Right renal cortex interstitium (tissue), 3 donors: ENCODE measurements at places on chromosomes 12 and 14. TPM values are rescaled to one million over a fixed set of nuclear protein-coding genes. Genes with fewer than 3 reads are reported as not detected.

The HOXC11 gene
- 1.5 TPM for polyA plus RNA-seq

The NPFF gene
- 1.4 TPM for polyA plus RNA-seq

The NFKBIA gene
- polyA plus RNA-seq: 60.6 TPM

The MYO1H gene
- 1.4 TPM for polyA plus RNA-seq

The CLEC12A gene
- 1.1 TPM for polyA plus RNA-seq

The NR4A1 gene
- 10.0 TPM for polyA plus RNA-seq

The TAS2R9 gene
- polyA plus RNA-seq: not detected

The MUCL1 gene
- polyA plus RNA-seq: not detected

The SPX gene
- polyA plus RNA-seq: 14.7 TPM

The PRKD1 gene
- polyA plus RNA-seq: 30.4 TPM

The ZFHX2 gene
- 6.7 TPM for polyA plus RNA-seq

The SLC15A4 gene
- polyA plus RNA-seq: 30.1 TPM

The NTS gene
- 6.8 TPM for polyA plus RNA-seq

The RBP5 gene
- 50.9 TPM for polyA plus RNA-seq

The MYRFL gene
- polyA plus RNA-seq: 1.2 TPM

- DNase-seq: no peak
These were observed 7.7 kb upstream of the TRAFD1 start for GRCh38 chr12:112117685-112118084.

- no peak for DNase-seq
These were observed 54.9 kb downstream of the ITPK1 start for GRCh38 chr14:93060841-93061240.

- DNase-seq: no peak
These were observed 154.9 kb upstream of the PLEKHG7 start for GRCh38 chr12:92547906-92548305.

- peak; percentile 48 for DNase-seq
These were observed 89.7 kb upstream of the BCL11B start for GRCh38 chr14:99361596-99362215.

DNA sequence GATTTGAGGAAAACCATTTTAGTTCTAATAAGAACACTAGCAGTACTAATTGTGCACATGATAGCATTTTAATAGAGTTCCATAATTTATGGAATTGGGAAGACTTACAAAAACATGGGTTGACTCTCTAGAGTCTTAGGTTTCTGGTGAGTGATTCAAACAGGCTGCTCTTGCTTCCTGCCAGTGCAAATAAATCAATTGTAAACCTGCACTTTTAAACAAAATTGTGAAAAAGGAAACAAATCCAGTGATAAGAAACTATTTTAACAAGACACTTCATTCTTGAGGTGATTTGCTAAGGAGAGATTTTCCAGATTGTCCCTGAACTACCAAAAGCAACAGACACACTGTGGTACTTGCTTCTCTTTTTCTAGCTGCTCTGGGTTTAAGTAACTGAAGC, 112.2 kb downstream of the CACNA1C start:
- DNase-seq: no peak

GRCh38 chr12:75705749-75706711, 194.6 kb upstream of the KRR1 start:
- DNase-seq: peak; percentile 73

- no peak for DNase-seq
These were observed 2.8 kb upstream of the NGB start for GRCh38 chr14:77273796-77274195.

GRCh38 chr14:78319887-78320635, 149.9 kb downstream of the NRXN3 start:
- DNase-seq: no peak

- DNase-seq: no peak
These were observed 67.3 kb upstream of the TSPAN11 start for GRCh38 chr12:30859226-30859625.

- DNase-seq: no peak
These were observed 7.7 kb downstream of the XRCC3 start for GRCh38 chr14:103707329-103708263.

GRCh38 chr14:37018571-37019240, 153.7 kb downstream of the SLC25A21 start:
- DNase-seq: no peak

GRCh38 chr12:63843254-63843720, 1.2 kb upstream of the SRGAP1 start:
- DNase-seq: no peak

DNA sequence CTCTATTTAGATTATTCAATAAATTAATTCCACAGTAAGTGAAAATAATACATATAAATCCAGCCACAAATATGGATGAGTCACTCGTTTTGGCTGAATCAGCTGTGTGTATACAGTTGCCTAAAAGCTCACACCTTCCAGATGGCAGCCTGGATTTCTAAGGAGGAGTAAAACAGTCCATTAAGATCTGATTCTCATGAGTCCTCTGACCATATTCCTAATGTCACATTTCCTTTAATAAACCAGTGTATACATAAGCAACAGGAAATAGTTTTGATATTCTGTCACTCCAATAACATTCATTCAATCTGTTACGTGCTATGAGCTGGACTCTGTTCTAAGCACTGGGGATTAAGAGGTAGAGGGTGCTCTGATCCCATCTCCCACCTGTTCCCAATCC, 21.8 kb downstream of the MDM1 start:
- no peak for DNase-seq

DNA sequence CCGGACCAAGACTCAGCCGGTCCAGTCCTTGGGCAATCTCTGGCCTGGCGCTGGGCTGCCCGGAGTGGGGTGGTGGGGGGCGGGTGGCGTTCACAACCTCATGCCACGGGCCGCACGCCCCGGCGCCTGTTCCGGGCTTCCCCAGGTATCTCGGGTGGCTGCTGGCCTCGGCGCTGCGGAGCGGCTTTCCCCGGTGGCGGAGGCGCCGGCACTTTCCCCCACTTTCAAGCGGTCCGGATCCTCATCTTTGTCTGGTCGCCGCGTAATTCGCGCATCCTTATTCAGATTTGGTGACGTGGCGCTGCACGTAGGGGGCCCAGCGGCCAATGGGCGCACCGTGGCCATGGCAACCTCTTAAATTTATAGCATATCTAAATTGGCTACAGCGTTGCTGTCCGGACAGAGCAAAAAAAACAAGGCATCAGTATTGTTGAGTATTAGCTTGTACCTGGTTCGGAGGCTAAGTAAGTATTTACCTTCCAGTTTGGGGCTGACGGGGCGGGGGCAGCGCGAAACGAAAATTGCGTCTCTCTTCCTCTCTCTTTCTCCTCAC, at the start of gene LHX5:
TSS of gene LHX5 (minus strand) at position 253 of the 553 bp plus-strand sequence. CDS start 373 bp downstream, outside the sequence.
- no peak for DNase-seq

DNA sequence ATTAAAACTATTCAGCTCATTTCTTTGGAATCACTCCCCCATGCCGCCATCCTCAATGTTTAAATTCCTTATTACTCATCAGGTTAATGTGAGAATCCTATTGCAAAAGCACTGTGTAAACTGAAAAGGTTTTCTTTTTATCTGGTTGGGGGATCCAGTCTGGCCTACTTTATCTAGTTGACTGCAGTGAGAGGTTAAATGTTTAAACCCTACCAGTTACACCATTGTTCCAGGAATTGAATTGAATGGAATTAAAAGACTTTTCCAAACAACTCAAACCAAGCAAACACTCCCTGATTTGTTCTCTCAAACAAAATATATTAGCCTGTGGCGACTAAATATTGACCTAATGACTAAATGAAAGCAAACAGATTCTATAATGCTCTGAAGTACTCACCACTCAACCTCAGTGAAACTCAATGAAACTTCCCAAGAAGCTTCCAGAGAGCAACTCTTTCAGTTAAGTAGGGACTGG, 100.5 kb downstream of the VEZT start:
- DNase-seq: no peak

GRCh38 chr12:51362747-51363342, 16.4 kb upstream of the CELA1 start:
- no peak for DNase-seq

DNA sequence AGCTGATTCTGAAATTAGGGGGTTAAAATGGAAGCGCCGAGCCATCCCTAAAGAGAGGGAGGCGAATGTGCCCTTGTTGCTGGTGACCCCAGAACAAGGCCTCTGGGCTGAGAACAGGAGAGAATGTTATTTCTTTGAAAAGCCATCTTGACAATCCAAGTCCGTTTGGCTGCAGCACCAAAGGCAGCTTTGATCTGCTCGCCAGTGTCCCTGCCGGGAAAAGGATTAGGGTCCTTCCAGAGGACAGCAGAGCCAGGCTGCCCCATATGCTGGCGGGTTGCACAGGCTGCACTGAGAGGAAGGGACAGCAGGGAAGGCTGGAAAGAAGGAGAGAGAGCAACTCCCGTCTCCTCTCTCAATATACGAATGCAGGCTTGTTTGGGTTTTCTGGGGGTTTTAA, 141.7 kb downstream of the TMEM132C start:
- DNase-seq: no peak

- no peak for DNase-seq
These were observed 1.4 kb downstream of the SERPINA11 start for GRCh38 chr14:94451091-94451771.

- DNase-seq: no peak
These were observed 37.4 kb downstream of the DIO3 start for GRCh38 chr14:101598571-101599233.

GRCh38 chr12:32179011-32179395, 72.4 kb downstream of the BICD1 start:
- DNase-seq: no peak

GRCh38 chr12:99387661-99388060, 259.9 kb upstream of the GARIN6 start:
- DNase-seq: no peak

GRCh38 chr14:22008766-22009165, 335.1 kb upstream of the OR4E1 start:
- no peak for DNase-seq

DNA sequence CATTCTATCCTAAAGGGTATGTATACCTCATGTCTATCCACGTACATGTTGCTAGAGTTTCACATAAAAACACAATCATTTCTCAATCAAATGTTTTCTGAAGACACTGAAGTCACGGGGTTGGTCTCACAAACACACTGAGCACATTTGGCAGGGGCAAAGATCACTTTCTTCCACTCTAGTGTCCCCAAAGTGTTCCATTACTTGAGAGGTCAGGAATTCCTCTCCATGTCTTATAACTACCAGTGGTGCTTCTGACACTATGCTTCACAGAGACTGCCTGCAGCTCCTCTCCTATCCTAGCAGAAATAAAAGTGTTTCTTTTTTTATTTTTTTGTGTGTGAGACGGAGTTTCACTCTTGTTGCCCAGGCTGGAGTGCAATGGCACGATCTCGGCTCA, 19.1 kb downstream of the ZFYVE1 start:
- DNase-seq: no peak

DNA sequence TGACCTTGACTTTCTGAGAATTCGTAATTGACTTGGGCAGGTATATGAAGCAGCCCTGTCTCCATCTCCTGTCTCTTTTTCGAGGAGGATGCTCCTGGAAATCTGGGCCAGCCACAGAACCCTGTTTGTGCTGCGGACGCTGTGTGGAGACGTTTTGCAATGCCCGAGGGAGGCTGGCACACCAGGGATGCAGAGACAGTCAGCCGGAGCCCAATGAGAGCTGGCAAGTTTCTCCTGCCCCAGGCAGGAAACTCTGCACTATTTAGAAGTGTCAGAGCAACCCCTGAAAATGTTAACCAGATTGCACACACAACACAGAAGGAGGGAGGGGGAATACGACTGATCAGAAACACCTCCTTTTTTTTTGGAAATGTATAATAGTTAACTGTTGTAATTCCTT, 103.2 kb upstream of the DYRK2 start:
- DNase-seq: no peak

GRCh38 chr14:104938436-104938835, 13.8 kb downstream of the PLD4 start:
- no peak for DNase-seq

DNA sequence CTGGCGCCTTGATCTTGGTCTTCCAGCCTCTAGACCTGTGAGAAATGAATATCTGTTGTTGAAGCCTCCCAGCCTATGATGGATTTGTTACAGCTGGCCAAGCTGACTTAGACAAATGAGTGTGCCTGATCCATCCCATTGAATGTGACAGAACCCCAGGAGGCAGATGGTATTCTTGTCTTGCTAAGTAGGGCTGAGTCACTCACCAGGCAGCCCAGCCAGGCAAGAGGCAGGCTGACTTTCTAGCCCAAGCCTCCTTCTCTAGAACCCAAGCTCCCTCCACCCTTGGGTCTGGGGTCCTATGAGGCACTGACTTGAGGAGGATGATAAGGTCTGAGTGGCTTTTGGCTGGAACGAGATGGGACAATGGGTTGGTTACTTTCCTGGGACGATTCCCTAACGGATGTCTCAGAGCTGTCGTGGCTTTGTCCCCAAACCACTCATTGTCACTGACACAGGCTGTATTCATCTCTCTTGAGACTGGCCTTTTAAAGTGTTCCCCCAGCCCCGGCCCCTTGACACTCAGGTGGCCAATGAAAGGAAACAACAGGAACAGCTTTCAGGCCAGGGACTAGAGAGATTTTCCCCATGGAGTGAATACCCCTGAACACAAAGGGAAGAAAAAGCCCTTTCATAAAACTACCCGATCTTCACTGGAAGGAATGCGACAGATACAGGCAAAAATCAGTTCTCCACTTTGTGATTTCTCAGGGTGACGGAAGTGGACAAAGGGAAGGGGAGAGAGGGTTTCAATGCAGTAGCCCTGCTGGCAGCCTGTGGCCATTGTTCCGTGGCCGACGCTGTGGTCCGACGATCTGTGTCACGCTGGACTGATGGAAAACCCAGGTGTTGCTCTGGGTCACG, 264.2 kb downstream of the AACS start:
- DNase-seq: no peak

DNA sequence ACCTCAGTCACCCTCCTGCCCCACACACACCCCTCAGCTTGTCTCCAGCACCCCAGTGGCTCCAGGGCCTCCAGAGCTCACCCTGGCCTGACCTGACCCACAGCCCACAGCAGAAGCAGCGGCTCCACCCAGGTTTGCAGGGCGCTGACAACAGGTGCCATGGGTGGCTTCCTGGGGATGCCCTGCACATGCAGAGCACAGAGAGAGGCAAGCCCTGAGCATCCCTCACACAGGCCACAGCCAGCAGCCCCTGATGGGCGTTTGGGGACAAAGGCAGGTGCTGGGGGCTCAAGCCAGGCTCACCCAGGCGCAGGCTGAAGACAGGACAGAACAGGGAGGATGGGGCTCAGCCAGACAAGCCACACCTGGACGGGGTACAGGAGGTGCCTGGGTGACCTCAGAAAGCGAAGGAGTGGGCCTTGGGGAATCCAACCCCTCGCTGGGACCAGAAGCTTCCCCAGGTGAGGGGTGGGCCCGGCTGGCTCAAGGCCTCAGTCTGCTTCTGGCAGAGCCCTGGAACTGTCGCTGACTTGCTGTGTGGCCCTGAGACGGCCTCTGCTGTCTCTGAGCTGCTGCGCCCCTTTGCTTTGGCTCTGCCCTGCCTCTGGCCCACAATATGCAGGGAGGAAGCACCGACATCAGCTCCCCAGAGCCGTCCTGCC, 10.6 kb downstream of the ARL6IP4 start:
- DNase-seq: no peak
